ENCODE measurements at places on chromosomes 2 and 18. TPM values are rescaled to one million over a fixed set of nuclear protein-coding genes. Genes with fewer than 3 reads are reported as not detected.

- no peak for DNase-seq
These were observed 207.1 kb upstream of the SMAD2 start for GRCh38 chr18:48137374-48138081.

DNA sequence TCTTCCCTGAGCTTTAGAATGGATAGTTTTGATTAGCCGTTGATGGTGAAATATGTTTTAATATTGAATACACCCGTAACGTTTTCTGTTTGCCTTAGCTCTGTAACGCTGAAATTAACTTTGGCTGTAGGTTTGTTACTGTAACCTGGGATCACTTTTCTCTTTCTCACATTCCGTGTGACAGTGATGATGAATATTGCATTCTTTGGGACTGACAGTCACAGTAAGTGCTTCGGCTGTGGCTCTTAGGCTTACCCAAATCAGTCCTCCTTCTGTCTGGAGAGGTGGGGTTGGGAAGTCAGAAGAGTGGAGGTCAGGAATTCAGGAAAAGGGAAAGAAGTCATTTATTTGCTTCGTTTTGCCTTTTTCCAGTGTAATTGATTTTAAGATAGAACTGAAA is 18.0 kb downstream of the RMC1 start:
- DNase-seq = no peak

GRCh38 chr18:48194591-48195181 is 214.5 kb downstream of the ZBTB7C start:
- DNase-seq = no peak

Gene SCRN3
- total RNA-seq = 16.9 TPM

Gene PFN4
- total RNA-seq = not detected

DNA sequence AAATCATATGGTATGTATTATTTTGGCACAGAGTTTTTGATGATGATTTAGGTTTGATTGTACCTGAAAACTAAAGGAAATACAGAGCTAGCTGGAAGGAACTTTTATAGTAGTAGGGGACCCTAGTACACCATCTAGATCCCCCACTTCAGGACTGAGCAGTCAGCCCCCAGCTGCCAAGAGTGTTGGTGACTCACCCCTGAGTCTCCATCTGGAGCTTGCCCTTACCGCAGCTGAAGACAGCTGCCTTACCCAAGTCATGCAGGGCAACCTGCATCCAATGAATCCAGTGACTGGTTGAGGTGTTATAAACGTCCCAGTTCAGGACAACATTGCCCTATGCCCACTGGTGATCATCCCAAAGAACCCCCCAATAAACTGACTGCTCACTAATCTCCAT is 15.3 kb downstream of the PMS1 start:
- no peak for DNase-seq

Gene SMYD1
- not detected for total RNA-seq

DNA sequence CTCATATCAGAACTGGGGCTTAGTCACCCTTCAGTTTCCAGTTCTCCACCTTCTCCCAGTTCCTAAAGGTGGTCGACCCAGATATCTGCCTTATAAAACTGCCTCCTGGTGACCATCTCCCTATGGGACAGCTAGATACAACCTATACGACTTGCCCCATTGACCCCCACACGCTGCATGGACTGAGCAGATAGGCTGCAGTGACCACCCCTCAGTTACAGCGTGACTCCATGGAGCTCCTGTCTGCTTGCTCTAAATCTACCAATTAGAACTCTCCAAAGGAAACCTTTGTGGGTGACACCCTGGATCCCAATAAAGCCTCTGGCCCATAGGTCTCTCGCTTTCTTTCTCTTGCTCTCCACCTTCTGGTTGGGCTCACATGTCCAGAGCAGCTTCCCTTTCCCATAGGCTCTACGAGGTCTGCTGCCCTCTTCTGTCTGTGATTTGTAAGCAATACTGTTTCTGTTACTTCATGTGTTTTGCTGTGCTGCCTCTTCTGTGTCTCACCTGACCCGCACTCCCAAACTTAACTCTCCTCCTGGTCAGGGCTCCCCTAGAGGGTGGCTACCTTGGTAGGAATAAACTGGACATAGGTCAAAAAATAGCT is 971.3 kb upstream of the FAM98A start:
- no peak for DNase-seq

Gene SETBP1
- total RNA-seq = 46.6 TPM

Gene VWA3B
- total RNA-seq = not detected

Gene NLRC4
- total RNA-seq = 0.54 TPM

- DNase-seq = no peak
These were observed 58.9 kb upstream of the KCNG2 start for GRCh38 chr18:79738581-79739439.

Gene MYO5B
- total RNA-seq = not detected

DNA sequence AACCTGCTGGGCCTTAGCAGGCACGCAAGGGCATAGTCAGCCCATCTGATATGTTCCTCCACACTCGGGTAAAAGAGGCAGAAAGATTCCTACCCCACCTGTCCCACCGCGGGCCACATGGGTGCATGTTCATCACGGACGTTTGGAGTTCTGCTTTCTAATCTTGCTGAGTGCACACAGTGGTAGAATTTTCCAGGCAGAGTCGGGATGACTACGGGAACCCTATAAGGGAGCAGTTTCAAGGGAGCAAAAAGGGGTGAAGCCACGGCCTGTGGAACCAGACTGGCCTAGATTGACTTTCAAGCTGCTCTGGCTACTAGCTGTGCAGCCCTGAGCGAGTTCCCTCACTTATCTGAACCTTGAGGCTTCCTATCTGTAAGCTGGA is 36.8 kb downstream of the POU3F3 start:
- DNase-seq = no peak

Gene GBX2
- total RNA-seq = not detected

GRCh38 chr2:133794114-133794513 is 225.9 kb upstream of the NCKAP5 start:
- no peak for DNase-seq

- DNase-seq = no peak
These were observed 175.2 kb downstream of the NYAP2 start for GRCh38 chr2:225574582-225575138.
